Small intestine (tissue), 16 donors: ENCODE measurements at places on chromosomes 12 and 14. TPM values are rescaled to one million over a fixed set of nuclear protein-coding genes. Genes with fewer than 3 reads are reported as not detected.

- H3K4me1 ChIP-seq: no peaks in the 10 kb centered on the region
- H3K36me3 ChIP-seq: no peaks in the 10 kb centered on the region
- DNase-seq: no peak
- H3K4me3 ChIP-seq: no peak overlapping the region
- no peaks in the 10 kb centered on the region for H3K27me3 ChIP-seq
These were observed 116.4 kb downstream of the EPS8 start for GRCh38 chr12:15672671-15673270.

DNA sequence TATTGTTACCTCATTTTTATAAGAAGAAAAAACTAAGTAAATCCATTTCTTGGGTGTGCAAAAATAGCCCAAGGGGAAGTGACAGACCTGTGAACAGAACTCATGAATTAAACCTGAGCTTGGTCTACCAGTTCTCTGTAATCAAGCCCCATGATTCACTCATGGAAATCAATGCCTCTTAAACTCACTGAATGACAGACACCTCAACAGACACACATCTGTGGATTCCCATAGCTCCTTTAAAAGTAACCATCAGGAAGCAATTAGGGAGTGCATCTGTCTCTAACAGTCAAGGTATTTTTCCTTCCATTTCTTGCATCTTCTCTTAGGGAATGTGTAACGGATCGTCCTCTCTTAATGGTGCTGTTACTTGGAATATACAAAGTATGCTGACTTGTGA, 215.0 kb upstream of the EEA1 start:
- peaks cover 21% of the 10 kb centered on the region for H3K4me1 ChIP-seq
- no peak for DNase-seq
- no peak overlapping the region for H3K4me3 ChIP-seq
- H3K27me3 ChIP-seq: no peaks in the 10 kb centered on the region
- no peaks in the 10 kb centered on the region for H3K36me3 ChIP-seq

CMTM5 gene
- not detected for polyA plus RNA-seq

DNA sequence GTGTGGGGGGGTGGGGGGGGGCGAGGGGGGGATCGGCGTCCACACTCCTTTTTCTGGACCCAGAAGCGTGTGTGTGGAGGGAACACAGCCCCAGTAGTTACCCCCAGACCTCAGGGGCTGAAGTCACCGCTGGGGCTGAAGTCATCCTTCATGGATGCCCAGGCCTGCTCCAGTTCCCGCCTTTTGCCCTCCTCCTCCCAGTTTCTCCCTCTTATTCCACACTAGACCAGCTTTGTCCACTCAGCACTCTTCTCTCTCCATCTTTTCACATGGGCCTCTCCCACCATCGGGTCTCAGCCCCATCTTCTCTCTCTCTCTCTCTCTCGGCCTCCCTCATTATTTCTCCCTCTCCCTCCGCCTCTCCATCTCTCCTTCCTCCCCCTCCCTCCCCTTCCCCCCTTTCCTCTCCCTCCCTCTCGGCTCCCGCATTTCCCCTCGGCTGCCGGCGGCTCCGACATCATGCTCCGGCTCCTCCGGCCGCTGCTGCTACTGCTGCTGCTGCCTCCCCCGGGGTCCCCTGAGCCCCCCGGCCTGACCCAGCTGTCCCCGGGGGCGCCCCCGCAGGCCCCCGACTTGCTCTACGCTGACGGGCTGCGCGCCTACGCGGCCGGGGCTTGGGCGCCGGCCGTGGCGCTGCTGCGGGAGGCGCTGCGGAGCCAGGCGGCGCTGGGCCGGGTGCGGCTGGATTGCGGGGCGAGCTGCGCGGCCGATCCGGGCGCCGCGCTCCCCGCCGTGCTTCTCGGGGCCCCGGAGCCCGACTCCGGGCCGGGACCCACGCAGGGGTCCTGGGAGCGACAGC, at the start of gene P3H3:
Gene P3H3, plus strand, starts transcription at position 426 of the 799 bp plus-strand sequence. Its CDS starts 34 bp downstream, at position 460.
- peaks cover 19% of the 10 kb centered on the region for H3K4me1 ChIP-seq
- no peaks in the 10 kb centered on the region for H3K36me3 ChIP-seq
- H3K27ac ChIP-seq: peak within 1 kb of the TSS; percentile 85
- H3K4me3 ChIP-seq: peak within 1 kb of the TSS; percentile 48
- no peak for DNase-seq

DNA sequence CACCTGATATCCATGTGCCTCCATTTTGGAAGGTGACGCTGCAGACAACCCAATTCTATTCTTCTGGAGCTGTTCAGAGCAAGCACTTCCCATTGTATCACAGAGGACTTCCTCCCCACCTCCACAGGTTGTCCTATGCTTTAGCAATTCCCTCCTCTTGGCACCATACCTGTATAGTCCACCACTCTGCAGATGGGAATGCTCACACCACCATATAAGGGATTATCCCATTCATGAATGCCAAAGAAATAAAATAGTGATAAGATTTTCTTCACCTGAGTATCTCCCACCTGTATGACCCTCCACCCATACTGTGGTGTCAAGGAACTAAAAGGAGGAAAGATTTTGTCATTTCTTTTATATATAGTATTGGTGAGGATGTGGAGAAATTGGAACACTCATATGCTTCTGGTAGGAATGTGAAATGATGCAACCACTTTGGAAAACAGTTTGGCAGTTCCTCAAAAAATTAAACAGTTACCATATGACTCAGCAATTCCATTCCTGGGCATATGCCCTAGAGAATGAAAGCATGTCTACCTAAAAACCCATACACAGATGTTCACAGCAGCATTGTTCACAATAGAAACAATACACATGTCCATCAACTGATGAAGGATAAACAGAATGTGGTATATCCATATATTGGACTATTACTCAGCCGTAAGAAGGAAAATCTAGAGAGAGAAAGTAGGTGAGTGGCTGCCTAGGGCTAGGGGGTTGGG, 75.2 kb downstream of the FIGNL2 start:
- H3K27me3 ChIP-seq: no peaks in the 10 kb centered on the region
- no peak overlapping the region for H3K27ac ChIP-seq
- no peak overlapping the region for H3K4me3 ChIP-seq
- DNase-seq: no peak

GRCh38 chr12:48340943-48341342, 9.8 kb downstream of the ZNF641 start:
- H3K4me3 ChIP-seq: no peak overlapping the region
- H3K27ac ChIP-seq: no peak overlapping the region
- H3K27me3 ChIP-seq: no peaks in the 10 kb centered on the region
- no peaks in the 10 kb centered on the region for H3K4me1 ChIP-seq
- H3K36me3 ChIP-seq: peaks cover 28% of the 10 kb centered on the region

- no peaks in the 10 kb centered on the region for H3K36me3 ChIP-seq
- peaks cover 3% of the 10 kb centered on the region for H3K27me3 ChIP-seq
- no peak overlapping the region for H3K27ac ChIP-seq
These were observed 5.0 kb upstream of the PTPRR start for GRCh38 chr12:70925539-70925938.

DNA sequence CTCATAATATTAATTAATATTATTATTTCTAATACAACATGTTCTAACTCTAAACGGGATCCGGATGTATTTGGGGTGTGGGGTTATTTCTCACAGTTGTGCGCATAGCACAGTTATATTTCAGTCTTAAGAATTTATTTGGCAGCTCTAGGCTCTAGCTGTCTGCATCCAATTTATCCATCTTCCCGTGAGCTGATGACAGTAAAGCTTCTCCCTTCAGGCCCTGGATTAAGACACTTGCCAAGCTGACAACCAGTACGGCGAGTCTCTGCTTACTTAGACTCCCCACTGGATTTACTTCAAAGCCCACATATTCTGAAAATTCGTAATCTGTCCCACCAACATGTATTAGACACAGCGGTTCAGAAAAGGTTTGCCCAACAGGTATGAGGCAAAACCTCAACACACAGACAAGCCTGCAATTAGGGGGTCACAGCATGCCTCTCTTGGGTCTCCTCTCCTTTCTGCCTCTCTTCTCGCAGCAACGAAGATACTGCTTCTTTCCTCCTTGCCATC, 232.9 kb upstream of the TMTC1 start:
- no peaks in the 10 kb centered on the region for H3K4me1 ChIP-seq
- H3K27me3 ChIP-seq: no peaks in the 10 kb centered on the region
- no peaks in the 10 kb centered on the region for H3K36me3 ChIP-seq
- DNase-seq: no peak

DNA sequence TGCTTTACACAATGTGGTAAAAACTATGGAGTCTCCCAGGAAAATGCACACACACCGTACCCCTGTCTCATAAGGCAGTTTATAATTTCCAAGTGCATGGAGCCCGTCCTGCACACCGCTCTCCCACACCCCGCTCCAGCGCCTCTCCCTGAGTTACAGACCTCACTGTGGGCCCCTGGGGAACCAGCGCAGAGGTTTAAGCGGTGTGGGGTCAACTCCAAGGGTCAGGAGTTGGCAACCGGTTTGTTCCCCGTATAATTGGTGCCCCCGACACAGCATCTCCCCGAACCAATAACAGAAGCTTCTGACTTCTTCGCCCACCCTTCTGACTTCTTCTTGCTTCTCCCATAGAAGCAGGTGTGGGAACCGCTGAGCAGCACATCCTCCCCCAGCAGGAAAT, 58.4 kb upstream of the DDX11 start:
- no peaks in the 10 kb centered on the region for H3K36me3 ChIP-seq
- no peak for DNase-seq
- no peaks in the 10 kb centered on the region for H3K27me3 ChIP-seq
- H3K27ac ChIP-seq: no peak overlapping the region

DNA sequence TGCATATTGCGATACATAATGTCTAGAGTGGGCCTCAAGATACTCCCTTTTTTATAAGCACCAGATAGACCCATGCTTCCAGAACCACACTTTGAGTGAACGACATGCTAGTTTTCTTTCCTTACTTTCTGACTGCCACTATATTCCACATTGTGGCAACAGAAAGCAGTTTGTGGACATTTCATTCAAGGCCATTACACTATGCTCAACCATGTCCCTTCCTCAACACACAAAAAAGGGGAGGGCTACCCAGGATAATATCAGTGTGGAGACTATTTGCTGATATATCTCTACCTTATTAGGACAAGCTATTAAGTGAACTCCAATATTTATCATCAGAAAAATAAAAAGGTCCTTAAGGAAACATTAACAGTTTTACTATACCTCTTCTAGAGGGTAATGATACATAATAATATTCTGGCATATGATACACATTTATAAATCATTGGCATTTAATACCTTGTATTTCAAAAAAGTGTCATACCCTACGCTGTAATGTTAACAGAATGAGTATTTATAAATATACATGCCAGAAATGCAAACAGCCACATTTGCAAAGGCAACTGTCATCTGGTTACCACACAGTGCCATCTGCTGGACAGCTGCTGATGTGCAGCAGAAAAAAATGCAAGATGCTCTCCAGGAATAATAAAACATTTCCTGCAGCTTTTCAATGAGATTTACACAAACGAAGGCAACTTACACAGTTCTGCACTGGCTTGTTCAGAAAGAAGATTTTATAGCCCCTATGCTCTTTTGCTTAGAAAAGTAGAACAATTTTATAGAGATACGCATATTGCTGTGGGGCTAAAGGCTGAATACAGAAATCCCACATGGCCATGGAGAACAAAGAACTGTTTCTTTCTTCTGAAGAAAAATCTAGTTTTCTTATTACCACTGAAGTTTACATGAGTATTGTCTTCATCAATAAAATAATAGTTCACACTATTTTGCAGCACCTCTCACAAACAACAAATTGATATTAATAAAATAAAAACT, 182.2 kb upstream of the GRIP1 start:
- H3K4me1 ChIP-seq: no peaks in the 10 kb centered on the region
- no peak overlapping the region for H3K4me3 ChIP-seq
- no peaks in the 10 kb centered on the region for H3K27me3 ChIP-seq
- peak; percentile 66 for DNase-seq
- no peaks in the 10 kb centered on the region for H3K36me3 ChIP-seq

- DNase-seq: peak; percentile 81
- H3K27ac ChIP-seq: peak overlapping the region; percentile 42
- peaks cover 7% of the 10 kb centered on the region for H3K4me1 ChIP-seq
- no peaks in the 10 kb centered on the region for H3K36me3 ChIP-seq
- no peaks in the 10 kb centered on the region for H3K27me3 ChIP-seq
These were observed 118.5 kb downstream of the TTC7B start for GRCh38 chr14:90697577-90698206.

RNASE2 gene
- polyA plus RNA-seq: 3.4 TPM

FOXA1 gene
- 8.4 TPM for polyA plus RNA-seq

- no peaks in the 10 kb centered on the region for H3K4me1 ChIP-seq
- no peaks in the 10 kb centered on the region for H3K36me3 ChIP-seq
- H3K4me3 ChIP-seq: no peak overlapping the region
These were observed 46.4 kb upstream of the BMP4 start for GRCh38 chr14:54003064-54003463.

DNA sequence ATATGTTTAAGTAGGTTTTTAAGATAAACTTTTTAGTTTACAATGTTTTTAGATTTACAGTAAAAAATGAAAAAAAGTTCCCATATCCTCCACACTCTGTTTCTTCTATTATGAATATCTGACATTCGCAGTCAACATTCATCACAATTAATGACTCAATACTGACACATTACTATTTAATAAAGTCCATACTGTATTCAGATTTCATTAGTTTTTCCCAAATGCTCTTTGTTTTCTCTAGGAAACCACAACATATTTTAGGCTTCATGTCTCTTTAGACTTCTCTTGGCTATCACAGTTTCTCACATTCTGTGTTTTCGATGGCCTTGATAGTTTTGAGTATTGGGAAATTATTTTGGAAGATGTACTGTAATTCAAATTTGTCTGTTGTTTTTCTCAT, 399.8 kb downstream of the SLC6A15 start:
- H3K36me3 ChIP-seq: no peaks in the 10 kb centered on the region
- no peaks in the 10 kb centered on the region for H3K27me3 ChIP-seq
- no peak overlapping the region for H3K27ac ChIP-seq
- H3K4me1 ChIP-seq: no peaks in the 10 kb centered on the region
- no peak overlapping the region for H3K4me3 ChIP-seq

TRPV4 gene
- 0.39 TPM for polyA plus RNA-seq

TAS2R20 gene
- not detected for polyA plus RNA-seq

GRCh38 chr12:114361545-114361944, 44.4 kb downstream of the TBX5 start:
- no peak overlapping the region for H3K4me3 ChIP-seq
- H3K36me3 ChIP-seq: no peaks in the 10 kb centered on the region
- no peaks in the 10 kb centered on the region for H3K4me1 ChIP-seq
- DNase-seq: no peak
- no peak overlapping the region for H3K27ac ChIP-seq

- H3K36me3 ChIP-seq: no peaks in the 10 kb centered on the region
- no peaks in the 10 kb centered on the region for H3K27me3 ChIP-seq
- no peak overlapping the region for H3K4me3 ChIP-seq
These were observed 5.2 kb downstream of the SMAGP start for GRCh38 chr12:51265024-51265423.

LAG3 gene
- polyA plus RNA-seq: 5.9 TPM

- no peak overlapping the region for H3K4me3 ChIP-seq
- no peaks in the 10 kb centered on the region for H3K27me3 ChIP-seq
- no peaks in the 10 kb centered on the region for H3K36me3 ChIP-seq
These were observed 218.5 kb downstream of the SLC6A15 start for GRCh38 chr12:84694116-84694515.

VWF gene
- 5.7 TPM for polyA plus RNA-seq

TRIAP1 gene
- 35.3 TPM for polyA plus RNA-seq

GRCh38 chr14:100416921-100417860, 94.1 kb downstream of the SLC25A47 start:
- DNase-seq: peak; percentile 89
- H3K4me3 ChIP-seq: no peak overlapping the region
- H3K4me1 ChIP-seq: peaks cover 3% of the 10 kb centered on the region
- H3K27me3 ChIP-seq: no peaks in the 10 kb centered on the region
- H3K27ac ChIP-seq: peak overlapping the region; percentile 22
